ENCODE measurements at places on chromosomes 5 and 9.

DNA sequence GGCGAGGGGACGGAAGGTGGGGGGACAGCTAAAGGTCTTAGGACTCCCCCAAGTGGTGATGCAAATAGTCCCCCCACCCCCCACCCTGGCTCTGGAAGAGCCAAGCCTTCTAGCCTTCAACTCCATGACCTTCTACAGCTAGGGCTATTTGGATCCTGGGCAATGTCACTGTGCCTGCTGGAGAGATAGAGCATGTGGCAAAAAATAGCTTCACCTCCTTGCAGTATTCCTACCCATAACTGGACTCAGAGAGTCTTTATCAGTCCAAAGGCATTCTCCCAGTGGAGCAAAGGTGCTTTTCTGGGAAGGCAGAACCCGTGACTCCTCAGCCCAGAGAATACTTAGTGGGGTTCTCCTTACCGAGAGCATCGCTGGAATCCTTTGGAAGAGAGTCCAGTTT, 48.9 kb upstream of the PPARGC1B start:
- no peak for DNase-seq

- DNase-seq = no peak
Observed at GRCh38 chr9:78021697-78022096, 9.9 kb downstream of the GNAQ start.

DNA sequence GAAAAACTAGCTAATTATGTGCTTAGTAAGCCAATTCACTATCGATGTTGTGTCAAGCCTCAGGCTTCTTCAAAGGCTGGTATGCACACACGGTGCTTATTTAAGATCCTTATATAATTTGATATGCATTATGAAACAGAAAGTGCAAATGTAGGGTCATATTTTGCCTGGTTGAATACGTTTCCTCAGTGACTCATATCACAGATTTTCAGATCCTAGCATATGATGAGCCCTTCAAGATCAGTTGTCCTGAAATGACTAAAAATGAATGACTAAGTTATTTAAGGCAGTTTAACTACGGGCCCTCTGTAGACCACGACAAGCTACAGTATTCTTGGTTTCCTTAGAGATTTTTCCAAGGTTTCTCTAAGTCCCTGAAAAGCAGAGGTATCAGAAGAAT, 778.3 kb downstream of the PRELID2 start:
- no peak for DNase-seq

GRCh38 chr5:149326611-149327010, 18.7 kb upstream of the GRPEL2 start:
- DNase-seq = no peak

DNA sequence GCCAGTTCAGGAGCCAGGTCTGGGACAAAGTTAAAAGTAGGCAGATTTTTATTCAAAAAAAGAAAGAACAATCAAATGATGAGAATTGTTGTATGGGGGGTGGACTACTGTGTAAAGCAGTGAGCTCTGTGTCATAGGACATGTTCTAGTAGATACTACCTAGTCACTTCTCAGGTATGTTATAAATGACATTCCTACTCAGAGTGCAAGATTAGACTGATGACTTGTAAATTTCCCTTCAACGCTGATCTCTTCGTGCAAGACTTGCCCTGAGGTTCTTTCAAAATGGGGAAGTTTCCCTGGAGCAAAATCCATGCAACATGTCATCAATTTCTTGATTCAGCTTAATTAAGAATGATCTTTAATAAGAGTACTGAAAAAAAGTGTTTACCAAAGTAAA, 175.1 kb downstream of the RORB start:
- no peak for DNase-seq

DNA sequence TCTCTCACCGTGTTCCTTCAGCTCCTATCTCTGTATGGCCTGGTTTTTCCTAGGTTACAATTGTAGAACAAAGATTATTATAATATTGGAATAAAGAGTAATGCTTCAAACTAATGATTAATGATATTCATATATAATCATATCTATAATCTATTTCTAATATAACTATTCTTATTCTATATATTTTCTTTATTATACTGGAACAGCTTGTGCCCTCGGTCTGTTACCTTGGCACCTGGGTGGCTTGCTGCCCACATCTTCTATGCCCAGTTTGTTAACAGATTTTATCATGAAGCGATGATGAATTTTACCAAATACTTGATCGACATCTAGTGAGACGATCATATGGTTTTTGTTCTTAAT, 363.6 kb upstream of the TYRP1 start:
- DNase-seq = no peak

GRCh38 chr9:19133549-19134345, 6.5 kb upstream of the PLIN2 start:
- DNase-seq = no peak

- no peak for DNase-seq
Observed at GRCh38 chr9:127491516-127491915, 40.2 kb downstream of the LRSAM1 start.

Data from activated CD4-positive, alpha-beta T cell treated with anti-CD3 and anti-CD28 coated beads for 1 hour (primary cell).